ENCODE measurements at places on chromosomes 12 and 14.

GRCh38 chr12:111443586-111443985 is 37.9 kb downstream of the SH2B3 start:
- no peak for DNase-seq

DNA sequence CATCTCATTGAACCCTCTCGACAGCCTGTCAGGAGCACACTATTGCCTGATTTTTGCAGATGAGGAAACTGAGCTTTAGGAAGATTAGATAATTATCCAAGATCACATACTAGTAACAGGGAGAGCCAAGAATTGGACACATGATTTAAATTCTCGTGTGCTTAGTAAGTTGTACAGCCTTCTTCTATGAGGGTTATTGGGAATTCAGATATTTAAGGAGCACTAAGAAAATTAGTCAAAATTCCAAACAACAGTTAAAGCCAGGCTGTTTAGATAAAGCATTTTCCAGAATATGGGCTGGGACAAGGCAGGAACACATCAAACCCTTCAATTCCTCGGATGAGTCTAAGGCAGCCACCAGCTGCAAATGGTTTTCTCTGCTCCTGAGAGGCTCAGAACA is 148.8 kb downstream of the TMEM30B start:
- DNase-seq = no peak

GRCh38 chr12:97358361-97358760 is 104.2 kb upstream of the RMST start:
- no peak for DNase-seq

GRCh38 chr12:44563486-44563885 is 312.6 kb downstream of the NELL2 start:
- DNase-seq = no peak

DNA sequence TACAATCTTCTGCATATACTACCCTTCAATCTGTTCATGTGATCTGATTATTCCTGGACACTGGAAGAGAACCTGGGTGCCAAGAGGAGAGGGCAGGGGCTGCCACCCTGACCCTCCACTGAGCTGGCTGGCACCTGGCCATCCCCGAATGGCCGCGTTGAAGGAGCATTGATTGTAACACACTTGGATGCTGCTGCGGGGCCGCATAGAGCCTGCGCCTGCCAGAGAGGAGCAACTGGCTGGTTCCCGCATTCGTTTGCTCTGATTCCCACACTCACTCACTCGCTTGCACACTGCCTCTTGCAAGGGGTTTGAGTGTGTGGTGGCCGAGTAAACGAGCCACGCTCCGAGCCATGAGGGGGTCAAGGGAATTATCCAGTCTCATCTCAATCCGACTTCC is 32.4 kb downstream of the PSEN1 start:
- no peak for DNase-seq

DNA sequence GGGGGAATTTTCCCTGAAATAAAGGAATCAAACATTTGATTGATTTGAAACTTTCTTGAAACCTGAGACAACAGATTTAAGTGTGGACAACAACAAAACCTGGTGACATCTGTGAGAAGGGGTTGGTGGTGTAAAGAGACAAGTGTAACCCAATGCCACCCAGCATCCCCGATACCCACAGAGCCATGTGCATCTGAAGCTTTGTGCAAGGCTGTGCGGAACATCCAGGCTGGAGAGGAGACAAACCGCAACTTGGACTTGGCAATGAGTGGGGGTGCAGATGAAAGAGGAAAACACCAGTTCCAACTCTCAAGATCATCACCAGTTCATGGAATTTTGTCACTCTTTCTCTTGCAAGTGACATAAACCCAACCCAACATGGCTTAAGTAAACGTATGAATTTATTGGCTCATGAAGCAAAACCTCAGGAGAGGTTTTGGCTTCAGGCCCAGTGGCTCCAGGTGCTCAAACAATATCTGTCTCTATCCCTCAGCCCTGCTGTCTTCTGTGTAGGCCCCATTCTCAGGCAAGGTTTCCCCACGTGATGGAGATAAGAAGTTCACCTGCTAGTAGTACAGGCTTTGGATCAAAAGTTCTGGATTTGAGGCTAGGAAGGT is 55.2 kb upstream of the NTF3 start:
- DNase-seq = no peak

GRCh38 chr14:49106741-49107667 is 479.2 kb downstream of the RPS29 start:
- no peak for DNase-seq

- DNase-seq = no peak
Measured at GRCh38 chr14:104202259-104203070, 64.1 kb downstream of the KIF26A start.
